Stimulated activated CD8-positive, alpha-beta memory T cell treated with anti-CD3 and anti-CD28 coated beads, Interleukin-4, amount 100 ng/mL, for 4 hours (primary cell): ENCODE measurements at places on chromosomes 5 and 9.

- DNase-seq, result no peak
These were observed 1228.0 kb upstream of the C9orf72 start for GRCh38 chr9:28801144-28801799.

DNA sequence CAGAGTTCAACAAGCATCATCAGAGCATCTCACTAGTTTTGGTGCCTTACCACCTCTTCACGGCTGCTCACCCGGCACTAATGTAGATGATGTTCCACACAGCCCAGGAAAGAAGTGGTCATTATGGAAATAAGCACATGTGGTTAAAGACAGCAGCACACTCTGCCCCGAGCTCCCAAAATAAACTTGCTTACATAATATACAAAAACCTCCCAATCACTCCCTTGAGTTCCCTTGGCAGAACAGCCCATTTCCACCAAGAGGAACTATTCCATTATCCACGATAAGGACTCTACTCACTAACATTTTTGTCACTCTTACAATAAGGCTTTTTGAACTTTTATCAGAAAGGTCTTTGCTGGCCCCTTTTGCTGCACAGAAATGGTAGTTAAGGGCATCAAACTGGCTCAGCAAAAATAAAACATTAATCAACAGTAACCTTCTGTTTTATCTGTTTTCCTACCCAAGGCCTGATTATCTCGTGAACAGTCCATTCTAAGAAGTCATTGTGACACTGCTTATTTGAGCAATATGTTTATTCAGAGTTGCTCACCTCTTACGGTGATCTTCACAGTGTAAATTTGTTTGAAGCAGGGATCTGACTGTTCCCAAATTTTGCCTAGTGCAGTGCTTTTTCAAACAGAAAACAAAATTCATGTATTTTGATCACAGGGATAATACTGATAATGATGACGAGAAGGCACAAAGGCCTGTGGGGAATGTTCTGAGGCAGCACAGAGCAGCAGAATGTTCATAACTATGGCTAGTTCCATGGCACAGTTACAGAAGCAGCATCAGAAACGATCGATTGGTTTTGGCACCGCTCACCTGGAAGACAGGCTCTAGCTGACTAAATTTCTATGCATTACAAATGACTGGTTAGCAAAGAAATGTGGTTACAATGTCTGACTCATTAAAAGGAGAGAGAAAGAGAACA lies 399.8 kb upstream of the PIK3R1 start:
- no peak for DNase-seq

GRCh38 chr5:118042076-118042475 lies 946.3 kb downstream of the DTWD2 start:
- no peak for DNase-seq

DNA sequence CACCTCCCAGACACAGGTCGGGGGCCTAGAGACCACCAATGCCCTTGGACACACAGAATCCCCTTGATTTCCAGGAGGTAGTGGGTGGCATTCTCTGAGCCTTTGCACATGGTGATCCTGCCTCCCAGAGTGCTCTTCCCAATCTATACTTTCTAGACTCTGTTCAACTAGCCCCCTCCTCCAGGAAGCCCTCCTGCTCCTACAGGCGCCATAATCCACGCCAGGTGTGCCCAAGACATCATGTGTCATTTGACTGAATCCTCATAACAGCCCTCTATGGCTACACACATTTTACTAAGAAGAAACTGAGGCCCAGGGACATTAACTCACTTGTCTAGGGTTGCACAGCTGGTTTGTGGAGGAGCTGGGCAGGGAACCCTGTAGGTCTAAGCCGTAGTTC lies 7.1 kb downstream of the BBLN start:
- no peak for DNase-seq

GRCh38 chr5:156295431-156295830 lies 31.5 kb upstream of the SGCD start:
- no peak for DNase-seq
